ENCODE measurements at places on chromosomes 7 and 10.

GRCh38 chr10:105956550-105956949 lies 1208.0 kb downstream of the SORCS1 start:
- no peak for DNase-seq

DNA sequence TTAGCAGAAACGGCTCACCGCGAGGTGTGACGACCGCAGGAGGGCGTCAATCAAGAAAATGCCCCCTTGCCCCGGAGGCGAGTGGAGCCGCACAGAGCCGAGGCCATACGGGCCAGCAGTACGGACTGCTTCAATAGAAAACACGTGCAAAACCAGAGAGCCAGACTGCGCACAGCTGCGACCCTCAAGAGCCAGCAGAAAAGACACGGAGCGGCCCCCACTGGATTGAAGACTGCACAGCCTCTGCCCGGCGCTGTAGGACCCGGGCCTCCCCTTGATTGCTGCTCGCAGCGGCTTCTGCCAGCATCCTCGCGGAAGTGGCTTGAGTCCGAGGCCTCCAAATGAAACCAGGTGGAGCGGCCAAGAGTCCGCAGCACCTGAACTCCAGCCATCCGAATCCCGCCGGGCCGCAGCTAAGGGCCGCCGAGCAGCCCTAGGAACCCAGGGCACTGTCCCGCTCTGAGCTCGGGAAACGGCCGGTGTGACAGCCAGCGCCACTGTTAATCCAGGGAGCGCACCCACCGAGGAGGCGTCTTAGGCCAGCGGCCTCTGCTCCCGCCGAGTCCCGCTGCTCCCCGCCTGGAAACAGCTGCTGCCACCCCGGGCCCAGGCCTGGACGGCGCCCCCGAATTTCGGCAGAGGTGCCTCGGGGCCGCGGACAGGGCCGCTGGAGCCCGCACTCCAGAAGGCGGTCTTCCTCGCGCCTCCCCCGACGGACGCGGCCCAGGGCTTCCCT lies 660 bp upstream of the HHEX start:
- no peak for DNase-seq

DNA sequence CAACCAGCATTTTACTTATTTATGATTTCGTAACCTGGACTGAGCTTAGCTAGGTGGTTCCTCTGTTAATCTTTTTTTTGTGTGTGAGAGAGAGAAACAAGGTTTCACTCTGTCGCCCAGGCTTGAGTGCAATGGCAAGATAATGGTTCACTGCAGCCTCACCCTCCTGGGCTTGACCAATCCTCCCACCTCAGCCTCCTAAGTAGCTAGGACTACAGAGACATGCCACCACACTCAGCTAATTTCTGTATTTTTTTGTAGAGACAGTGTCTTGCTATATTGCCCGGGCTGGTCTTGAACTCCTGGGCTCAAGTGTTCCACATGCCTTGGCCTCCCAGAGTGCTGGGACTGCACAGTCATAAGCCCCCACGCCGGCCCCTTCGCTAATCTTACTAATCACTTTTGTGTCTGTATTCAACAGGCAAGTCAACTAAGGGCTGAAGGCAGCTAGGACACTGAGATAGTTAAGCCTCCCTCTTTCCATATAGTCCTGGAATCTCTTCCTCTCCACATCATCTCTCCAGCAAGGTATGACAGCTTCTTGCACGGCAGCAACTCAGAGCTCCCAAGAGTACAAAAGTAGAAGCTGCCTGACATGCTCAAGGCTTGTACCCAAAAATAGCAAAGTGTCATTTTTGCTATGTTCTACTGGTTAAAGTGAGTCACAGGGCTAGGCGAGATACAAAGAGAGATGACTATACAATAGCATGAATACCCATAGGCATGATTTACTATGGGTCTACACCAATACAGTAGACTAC lies 11.3 kb downstream of the KMT2C start:
- DNase-seq = no peak

GRCh38 chr10:114380797-114381196 lies 23.5 kb downstream of the AFAP1L2 start:
- DNase-seq = no peak

DNA sequence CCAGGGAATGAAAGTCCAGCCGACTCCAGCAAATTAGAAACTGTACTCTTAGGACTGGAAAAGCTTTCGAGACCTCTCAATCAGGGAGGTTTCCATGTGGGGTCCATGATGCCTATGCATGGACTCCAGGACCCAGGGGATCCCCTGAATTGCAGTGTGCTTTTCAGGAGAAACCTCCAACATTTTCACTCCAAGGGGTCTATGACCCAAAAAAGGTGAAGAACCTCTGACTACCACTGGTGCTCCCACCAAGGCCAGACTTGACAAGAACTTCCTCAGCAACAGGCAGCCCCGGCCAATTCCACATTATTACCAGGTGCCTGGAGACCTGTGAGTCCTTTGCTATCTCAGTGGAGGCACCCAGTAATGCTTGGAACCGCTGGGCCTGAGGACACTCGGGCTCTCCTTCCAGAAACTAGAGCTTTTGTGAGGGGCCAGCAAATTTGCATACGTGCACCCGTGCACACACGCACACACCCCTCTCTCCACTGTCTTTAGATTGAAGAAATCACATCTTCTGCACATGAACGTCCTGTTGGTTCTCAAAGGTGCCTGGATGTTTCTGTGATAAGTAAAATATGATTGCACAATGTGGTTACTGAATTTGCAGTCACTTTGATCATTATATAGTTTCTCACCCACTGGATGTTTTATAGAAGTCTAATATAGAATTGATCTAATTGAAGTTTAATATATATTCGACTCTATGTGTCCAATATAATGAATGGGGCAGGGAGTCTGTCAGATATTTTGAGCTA lies 54.7 kb downstream of the SYPL1 start:
- DNase-seq = no peak

- DNase-seq = no peak
Observed at GRCh38 chr10:106577266-106577665, 587.2 kb downstream of the SORCS1 start.

DNA sequence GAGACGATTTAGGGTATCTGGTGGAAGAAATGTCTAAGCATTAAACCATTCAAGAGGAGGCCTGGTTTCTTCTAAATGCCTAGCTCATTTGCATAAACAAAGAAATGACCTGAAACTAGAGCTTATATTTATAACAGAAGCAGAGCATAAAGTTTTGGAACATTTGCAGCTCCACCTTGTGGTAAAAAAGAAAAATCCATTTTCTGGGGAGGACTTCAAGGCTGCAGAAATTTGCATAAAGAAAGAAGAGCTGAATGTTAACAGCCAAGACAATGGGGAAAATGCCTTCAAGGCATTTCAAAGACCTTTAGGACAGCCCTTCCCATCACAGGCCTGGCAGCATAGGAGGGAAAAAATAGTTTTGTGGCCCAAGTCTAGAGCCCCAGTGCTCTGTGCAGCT lies 362.0 kb downstream of the ZNF248 start:
- DNase-seq = no peak

DNA sequence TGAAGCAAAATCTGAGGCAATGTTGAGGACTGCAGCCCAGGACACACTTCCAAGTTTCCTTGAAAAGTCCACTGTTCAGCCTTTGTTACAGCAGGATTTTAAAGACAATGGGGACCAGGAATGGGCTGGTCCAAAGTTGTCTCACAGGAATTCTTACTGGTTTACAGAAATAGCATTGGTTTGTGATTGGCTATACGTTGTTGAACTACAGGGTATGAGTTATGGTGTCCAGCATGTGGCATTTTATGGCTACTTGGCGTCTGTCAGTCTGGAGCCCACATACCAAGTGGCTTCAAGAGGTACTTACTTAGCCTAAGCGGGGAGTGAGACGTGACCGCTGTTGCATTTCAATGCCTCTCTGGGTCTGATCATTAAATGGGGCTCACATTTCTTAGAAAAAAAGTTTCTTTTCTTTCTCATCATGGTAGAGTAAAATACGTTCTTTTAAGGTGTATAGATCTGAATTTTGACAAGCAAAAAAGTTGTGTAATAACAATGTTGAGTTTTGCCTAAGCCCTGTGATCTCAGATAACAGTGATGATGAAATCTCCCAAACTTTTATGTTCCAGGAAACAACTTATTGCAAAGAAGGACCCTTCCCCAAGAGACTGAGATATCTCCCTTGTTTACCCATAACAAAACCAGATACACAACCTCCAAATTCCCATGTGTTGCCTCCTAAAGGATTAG lies 100.0 kb upstream of the TRIM24 start:
- no peak for DNase-seq

GRCh38 chr10:133528296-133528844 lies 1.2 kb downstream of the CYP2E1 start:
- DNase-seq = no peak

DNA sequence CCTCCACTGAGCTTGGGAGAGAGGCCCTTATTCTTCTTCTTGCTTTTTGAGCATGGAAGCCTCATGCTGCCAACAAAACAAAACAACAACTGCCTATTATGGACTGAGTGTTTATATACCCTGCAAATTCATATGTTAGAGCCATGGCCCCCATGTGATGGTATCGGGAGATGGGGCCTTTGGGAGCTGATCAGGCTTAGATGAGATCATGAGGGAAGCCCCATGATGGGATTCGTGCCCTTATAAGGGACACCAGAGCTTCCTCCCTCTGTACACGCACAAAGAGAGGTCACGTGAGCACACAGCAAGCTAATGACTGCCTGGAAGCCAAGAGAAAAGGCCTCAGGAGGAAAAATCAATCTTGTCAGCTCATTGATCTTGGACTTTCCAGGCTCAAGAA lies 235.0 kb downstream of the FANK1 start:
- no peak for DNase-seq

- peak; percentile 76 for DNase-seq
Observed at GRCh38 chr7:76201732-76202665, at the start of gene SRRM3. TSS of gene SRRM3 (plus strand) at chr7:76201896. CDS start at chr7:76235067, 33,171 bp downstream.

DNA sequence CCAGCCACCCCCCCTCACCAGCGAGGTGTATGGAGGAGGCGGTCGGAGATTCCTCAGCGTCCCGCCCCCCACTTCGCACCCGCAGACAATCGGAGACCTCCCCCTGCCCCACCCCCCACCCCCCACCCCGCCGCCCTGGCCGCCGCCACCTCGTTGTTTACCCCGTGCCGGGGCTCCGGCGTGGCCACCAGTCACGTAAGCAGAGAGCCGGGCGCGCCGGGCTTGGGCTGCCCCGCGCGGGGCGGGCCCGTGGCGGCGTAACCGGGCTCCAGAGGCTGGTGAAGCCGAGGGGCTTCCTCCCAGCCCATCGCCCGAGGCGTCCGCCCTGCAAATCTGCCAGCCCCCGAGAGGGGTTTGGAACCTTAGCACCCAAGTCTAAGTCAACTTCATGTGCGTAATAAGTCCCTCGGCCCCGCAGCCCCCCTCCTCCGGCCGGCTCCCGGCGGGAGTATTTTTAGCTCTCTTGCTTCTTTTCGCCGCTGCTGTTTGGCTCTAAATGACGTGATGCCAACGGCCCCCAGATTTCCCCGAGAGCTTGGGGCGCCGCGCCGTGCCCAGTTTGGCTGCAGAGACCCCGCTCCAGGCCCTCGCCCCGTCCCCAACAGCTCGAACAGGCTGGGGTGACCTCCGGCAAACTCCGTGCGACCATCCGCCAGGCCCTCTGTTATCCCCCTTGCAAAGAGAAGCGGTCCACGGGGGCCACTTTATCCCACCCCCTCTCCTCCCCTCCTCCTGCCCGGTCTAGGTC lies 2.7 kb downstream of the MXI1 start:
- DNase-seq = peak; percentile 44

GRCh38 chr10:84329196-84329611 lies 815 bp downstream of the CCSER2 start:
- peak; percentile 28 for DNase-seq

DNA sequence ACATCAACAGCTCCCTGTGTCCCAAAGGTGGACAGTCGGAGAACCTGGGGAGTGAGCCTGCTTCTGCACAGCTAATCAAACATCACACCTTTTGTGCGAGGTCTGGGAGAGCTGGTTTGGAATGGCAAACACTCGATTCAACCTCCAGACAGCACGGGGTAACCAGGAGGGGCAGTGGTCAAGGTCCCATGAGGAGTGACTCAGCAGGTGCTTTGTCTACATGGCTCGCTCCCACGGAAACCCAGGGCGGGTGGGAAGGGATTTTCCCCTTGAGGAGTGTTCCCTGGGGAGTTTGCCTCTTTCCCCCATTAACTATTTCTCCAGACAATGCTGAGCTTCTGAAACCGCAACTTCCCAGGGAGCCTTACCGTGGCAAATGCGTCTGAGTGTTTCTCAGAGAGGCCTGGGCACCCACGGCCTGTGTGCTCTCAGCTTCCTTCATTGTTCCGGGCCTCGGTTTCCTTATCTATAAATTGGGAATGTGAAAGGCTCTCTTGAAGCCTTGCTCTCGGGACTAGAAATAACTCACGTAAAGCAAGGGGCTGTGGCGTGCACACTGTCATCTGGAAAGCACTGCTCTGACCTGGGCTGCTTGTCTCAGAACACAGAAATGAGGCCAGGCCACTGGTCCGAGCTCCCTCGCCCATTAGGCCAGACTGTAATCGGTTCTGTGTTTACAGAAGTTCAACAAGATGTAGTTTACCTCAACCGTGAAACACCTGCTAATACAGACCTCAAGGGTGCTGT lies 14.0 kb upstream of the GTPBP4 start:
- no peak for DNase-seq

DNA sequence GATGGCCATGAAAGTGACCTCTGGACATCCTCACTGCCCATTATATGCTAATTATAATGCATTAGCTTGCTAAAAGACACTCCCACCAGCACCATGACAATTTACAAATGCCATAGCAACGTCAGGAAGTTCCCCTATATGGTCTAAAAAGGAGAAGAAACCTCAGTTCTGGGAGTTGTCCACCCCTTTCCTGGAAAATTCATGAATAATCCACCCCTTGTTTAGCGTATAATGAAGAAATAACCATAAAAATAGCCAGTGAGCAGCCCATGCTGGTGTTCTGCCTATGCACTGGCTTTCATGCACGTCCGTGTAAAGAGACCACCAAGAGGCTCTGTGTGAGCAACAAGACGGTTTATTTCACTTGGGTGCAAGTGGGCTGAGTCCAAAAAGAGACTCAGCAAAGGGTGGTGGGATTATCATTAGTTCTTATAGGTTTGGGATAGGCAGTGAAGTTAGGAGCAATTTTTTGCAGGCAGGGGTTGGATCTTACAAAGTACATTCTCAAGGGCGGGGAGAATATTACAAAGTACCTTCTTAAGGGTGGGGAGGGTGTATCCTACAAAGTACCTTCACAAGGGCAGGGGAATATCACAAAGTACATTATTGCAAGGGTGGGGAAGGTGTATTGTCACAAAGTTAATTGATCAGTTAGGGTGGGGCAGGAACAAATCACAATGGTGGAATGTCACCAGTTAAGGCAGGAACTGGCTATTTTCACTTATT lies 45.6 kb downstream of the LBX1 start:
- no peak for DNase-seq

- no peak for DNase-seq
Observed at GRCh38 chr10:26336979-26337378, 101.2 kb upstream of the APBB1IP start.

GRCh38 chr10:60778971-60779796 lies 906 bp downstream of the CDK1 start:
- DNase-seq = no peak

- no peak for DNase-seq
Observed at GRCh38 chr10:5040781-5041470, 37.3 kb upstream of the AKR1C2 start.

DNA sequence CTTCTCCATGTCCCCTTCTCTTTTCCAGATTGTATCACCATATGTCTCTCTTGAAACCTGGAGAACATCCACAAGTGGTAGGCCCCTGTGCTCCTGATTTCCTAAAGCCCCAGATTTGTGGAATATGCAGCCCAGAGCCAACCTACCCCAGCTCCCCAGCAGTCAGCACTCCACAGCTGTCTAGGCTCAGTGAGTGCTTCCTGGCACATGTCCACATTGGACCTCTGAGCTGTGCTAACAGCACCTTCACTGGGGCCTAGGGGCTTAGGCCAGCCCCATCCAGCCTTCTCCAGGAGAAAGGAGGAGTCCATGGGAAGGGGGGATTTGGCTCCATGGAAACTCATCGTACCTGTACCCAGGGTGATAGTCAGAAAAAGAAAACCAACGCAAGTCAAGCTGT lies 192.7 kb downstream of the FGFR2 start:
- no peak for DNase-seq
